CD4-positive, alpha-beta T cell treated with Interleukin-2 at 100 ng/mL for 4 hours (primary cell): ENCODE measurements at places on chromosomes 2 and 18.

DNA sequence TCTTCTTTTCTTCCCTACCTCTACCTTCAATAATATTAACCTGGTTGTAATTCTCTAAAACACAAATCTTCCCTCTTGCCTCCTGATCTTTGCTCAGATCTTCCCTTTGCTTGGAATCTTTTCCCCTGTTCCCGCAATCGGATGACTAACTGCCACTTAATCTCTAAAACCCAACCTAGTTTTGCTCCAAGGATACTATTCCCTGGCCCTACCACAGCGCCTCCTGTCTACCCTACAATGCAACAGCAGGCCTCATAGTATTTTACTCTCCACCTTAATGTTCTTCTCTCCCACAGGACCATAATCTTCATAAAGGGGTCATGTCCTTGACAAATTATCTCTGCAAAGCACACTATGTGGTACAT lies 246.8 kb upstream of the TNP1 start:
- DNase-seq = no peak

- no peak for DNase-seq
Observed at GRCh38 chr2:236982693-236983455, 102.8 kb upstream of the COPS8 start.

DNA sequence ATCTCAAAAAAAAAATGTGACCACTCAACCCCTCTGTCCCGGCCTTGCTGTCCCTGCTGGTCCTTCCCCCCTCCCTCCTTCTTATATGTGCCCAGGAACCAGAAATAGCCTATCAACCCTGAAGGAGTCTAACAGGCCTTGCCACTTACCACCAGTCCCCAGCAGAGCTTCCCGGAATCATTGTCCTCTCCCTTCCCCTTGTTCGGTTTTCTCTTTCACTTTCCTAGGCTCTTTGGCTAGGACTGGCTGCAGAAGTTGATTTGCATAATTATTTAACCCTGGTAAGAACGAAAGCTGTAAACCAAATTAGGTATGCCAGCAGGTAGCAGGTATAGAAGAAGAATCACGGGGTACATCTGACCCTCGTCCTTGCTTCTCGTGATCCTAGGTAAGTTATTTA lies 72.6 kb upstream of the ZNF532 start:
- no peak for DNase-seq

- no peak for DNase-seq
Observed at GRCh38 chr2:33788044-33788443, 188.9 kb upstream of the FAM98A start.

- DNase-seq = no peak
Observed at GRCh38 chr2:217166241-217166850, 306.5 kb upstream of the TNP1 start.

DNA sequence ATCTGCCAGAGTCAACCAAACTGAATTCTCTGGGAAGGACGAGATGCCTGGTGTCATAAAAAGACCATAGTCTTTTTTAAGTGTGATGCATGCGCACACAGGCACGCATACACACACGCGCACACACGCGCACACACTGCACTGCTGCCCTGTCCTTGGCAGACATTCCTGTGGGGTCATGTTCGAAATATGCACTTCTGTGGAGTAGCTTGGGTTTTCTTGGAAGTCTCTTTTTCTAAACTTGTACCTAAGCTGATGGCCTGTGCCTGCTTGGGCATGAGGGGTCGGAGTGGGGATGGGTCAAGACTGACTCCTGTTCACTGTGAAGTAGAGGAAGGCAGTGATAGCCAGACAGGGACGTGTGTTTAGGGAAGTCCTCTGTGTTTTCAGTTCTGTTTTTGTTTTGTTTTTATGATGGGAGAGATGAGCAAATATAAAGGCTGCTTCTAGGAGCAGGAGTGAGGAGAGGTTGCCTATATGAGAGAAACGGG lies 4.0 kb upstream of the RMC1 start:
- no peak for DNase-seq

DNA sequence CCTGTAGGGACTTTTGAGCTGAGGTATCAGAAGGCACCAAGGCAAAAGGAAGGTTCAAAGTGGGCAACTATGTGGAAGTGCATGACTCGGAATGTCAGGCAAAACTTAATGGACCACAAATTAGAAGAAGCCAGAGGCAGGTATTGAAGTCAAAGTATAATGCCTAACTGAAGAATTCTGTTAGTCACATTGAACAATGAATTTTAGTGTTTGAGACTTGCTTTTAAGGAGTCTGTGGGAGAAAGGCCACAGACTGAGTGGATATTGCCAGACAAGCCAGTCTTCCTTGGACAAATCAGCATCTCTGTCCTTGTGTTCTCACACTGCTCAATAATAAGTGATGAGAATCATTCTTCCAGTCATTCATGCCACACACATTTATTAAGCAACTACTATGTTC lies 498.9 kb downstream of the STK39 start:
- no peak for DNase-seq

DNA sequence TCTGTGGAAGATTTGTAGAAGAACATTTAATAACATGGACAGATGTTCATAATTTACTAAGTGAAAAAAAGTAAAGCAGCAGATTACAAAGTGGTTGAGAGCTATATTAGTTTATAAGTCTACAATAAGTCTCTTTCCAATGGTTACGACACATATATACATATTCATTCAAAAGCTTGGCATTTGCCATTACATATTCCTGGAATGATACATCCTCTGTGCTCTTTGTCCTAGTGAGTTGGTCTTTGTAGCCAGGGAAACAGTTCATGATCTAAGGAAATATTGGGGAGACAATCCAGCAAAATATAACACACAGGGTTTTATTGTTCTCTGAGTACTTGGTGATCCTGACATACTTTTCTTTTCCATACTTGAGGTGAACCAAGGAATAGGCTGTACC lies 32.5 kb upstream of the SOS1 start:
- DNase-seq = no peak

GRCh38 chr18:26407736-26408601 lies 140.4 kb downstream of the KCTD1 start:
- DNase-seq = no peak

GRCh38 chr18:5238371-5238976 lies 41.4 kb upstream of the AKAIN1 start:
- DNase-seq = peak; percentile 41

DNA sequence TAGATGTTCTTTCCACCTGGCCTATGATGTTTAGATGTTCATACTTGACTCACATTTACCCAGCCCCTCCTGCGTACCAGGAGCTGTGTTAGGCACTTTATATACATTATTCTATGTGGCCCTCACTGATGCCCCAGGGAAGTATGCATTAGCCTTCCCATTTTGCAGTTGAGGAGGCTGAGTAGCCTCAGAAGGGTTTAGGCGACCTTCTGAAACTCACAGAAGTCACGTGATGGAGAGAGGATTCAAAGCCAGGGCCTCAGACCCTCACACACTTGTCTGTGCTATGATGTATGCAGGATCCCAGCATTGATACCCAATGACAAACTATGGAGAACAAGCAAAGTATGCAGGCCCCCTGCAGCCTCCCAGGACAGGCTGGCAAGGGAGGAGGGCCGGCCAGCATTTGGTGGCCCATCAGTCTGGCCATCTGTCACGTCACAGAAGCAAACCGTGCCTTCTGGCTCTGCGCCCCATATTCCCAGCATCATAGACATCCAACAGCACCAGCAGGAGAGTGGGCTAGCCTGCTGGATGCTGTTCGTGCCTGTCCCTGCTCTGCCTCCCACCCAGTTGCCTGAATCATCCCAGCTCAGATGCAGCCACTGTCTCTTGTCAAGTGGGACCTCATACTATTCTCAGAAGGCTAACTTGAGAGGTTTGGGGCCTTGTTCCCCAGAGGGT lies 33.6 kb downstream of the EHD3 start:
- no peak for DNase-seq

- no peak for DNase-seq
Observed at GRCh38 chr2:133166031-133166430, 402.2 kb downstream of the NCKAP5 start.

- DNase-seq = no peak
Observed at GRCh38 chr2:182862091-182862490, 4.3 kb downstream of the FRZB start.

DNA sequence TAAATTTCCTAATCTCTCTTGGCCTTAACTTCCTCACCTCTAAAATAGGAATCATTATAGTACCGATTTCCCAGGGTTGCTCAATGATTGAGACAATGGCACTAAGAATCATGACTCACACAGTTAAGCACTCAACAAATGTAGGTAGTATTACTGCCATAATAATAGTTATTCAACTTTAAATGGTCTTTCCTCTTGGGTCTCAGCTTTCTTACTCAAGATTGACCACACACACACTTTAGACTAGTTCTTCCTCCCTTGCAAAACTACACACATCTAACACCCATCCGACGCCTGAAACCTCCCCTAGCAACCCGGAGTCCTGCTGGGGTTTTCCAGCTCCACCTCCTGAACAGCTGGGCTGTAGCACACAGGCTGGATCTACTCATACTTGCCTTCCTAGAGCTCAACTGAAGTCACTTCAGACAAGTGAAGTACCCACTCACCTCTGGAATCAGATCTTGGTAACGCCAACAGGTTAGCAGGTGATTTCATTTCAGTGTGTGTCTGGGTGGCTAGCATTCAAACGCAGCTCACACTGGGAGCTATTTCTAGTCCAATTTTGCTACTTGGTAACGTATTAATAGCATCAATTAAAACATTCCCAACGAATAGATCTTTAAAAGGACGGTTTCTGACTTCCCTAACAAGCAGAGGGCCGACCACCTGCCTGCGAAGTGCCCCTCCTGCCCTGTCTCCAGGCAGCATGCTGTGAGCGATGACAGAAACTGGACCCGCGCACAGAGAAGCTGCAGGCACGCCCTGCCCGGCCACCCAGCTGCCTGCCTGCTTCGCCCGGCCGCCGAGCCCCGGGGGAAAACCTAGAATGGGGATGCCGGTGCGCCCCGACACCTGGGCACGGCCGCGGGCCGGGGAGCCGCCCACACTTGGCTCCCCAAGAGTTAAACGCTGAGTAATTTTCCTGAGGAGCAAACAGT lies 1.1 kb downstream of the UXS1 start:
- DNase-seq = peak; percentile 45

GRCh38 chr18:38481576-38481975 lies 916.0 kb upstream of the CELF4 start:
- no peak for DNase-seq

DNA sequence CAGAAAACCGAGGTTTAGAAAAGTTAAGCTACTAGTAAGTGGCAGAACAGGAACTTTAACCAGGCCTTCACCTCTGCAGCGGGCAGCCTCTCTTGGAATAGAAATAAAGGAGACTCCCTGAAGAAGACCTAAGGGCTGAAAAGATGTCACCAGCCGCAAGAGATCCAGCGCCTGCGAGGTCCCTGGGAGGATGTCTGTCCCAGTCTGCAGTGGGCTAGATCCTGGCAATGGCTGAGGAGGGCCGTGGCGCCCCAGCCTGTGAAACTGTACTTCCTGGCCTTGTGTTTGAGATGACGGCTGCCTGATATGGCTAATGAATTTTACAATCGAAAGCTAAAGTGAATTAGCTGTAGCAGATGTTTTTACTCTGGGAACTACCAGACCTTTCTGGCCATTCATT lies 300.6 kb upstream of the SALL3 start:
- DNase-seq = no peak

GRCh38 chr2:220090050-220090449 lies 462.6 kb downstream of the SLC4A3 start:
- no peak for DNase-seq

DNA sequence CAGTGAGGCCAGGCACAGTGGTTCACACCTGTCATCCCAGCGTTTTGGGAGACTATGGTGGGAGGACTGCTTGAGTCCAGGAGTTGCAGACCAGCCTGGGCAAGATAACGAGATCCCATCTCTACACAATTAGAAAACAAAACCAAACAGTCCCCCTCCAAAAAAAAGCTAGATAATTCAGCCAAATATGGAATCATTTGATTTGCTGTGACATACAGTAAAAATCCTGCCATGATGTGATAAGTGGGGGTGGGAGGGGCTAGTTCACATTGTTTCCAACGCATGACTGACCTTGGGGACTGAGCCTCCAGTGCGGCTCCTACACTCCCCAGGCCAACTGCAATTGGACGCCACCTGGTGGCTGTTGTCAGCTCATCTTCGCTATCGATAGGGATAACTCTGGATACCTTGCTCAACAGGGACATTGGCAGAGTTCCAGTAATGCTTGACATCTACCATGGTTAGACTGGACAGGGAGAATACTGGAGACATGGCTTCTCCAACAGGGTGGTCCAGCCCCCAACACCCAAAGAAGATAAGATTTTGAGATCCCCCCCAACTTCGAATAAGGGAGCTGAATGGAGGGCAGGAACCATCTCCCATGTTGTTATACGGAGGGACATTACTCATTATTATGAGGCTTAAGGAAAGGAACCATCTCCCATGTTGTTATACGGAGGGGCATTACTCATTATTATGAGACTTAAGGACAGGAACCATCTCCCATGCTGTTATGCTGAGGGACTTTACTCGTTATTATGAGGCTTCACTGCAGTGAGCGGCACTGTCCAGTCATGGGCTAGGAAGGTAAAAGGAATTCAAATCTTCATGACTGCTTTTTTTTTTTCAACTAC lies 135.9 kb downstream of the TGIF1 start:
- DNase-seq = peak; percentile 75

DNA sequence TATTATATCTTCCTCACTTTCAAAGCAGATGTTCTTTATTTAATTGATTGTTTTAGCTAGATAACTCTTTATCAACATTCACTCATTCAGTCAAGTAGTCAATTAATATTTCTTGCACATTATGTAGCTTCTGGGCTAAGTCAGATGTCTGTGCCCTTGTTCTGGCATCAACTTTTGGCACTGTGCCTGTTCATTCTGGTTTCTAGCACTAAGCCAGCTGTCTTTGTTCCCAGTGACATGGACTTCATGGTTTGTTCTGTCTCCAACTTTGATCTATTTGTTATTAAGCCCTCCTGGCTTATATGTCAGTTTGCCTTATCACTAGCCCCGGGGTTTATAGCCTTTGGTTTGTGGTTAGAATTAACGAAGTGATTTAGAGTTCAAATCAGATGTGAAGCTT lies 247.9 kb upstream of the SYT4 start:
- no peak for DNase-seq

DNA sequence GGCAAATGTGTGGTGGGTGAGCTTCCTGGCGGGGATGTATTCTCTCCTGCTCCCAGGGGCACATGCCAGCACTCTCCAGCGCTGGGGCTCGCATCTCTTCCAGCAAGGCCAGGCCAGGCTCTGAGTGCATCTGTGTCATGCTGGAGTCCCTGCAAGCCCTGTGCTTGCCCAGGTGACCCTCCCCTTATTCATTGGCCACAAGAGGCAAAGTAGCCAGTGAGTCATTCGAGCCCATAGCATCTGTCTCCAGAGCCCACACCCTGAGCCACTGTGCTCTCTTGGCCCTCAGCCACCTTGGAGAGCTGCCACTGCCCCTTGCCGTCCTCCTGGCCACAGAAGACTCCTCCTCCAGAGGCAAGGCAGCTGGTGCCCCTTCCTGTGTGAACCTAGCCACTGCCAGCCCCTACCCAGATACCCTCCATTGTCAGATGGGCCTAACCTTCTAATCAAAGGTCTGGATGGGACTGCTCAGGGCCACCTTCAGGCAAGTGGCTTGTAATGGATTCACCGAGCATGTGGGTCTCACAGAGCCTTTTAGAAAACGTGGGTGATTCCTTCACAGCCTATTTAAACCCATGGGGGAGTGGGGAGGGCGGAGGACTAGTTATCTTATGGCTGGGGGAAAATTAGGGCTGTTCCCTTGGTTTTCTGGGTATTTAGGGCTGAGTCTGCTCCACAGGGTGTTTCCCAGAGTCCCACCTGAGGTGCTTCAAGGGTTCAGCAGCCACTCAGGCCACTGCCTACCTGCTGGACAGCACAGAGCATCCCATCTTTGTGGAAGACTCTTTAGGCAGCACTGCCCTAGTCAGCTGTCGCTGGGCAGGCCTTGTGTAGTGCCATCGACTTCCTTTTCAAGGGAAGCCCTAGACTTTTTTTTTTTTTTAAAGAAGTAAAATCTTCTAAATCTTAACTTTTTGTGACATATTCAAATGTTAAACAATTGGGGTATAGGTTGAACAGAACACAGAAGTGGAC lies 137.4 kb downstream of the ACOXL start:
- no peak for DNase-seq
